ENCODE measurements at places on chromosomes 12 and 14.
A peak's percentile ranks its signal among the peaks of the same experiment; 100 is the strongest.

- DNase-seq: no peak
Observed at GRCh38 chr14:103879570-103880347, 32.4 kb upstream of the PPP1R13B start.

DNA sequence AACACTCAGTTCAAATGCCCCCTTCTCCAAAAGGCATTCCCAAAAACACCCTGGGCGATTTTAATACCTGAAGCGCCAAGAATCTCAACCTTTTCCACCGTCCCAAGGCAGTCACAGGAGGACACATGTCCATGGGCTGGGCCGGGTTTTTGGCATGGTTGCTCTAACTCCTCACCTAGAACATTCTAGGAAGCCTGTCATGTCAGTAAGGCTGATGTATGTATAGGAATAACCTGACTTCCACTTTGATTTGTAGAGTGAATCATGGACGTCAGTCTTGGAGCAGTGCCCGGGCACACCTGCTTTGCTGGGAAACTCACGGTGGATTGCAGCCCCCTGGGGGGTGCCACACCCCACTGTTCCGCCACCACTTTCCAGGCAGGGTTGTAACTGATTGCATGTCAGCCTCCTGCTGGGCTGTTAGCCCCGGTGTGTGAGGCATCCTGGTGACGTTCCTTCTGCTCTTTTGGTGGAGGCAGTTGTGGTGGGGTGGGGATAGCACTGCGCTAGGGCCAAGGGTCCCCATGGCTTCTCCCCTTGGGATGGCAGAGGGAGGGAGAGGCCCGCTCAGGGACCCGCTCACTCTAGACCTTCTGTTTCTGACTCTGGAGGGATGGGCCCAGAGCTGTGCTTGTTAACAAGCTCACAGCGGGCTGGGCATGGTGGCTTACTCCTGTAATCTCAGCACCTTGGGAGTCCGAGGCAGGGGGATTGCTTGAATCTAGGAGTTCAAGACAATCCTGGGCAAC lies 35.2 kb upstream of the FAM181A start:
- DNase-seq: no peak

- DNase-seq: no peak
Observed at GRCh38 chr14:53564870-53565269, 391.8 kb downstream of the BMP4 start.

- no peak for DNase-seq
Observed at GRCh38 chr14:58919217-58919616, 269.2 kb upstream of the DAAM1 start.

GRCh38 chr14:60488175-60488574 lies 2.3 kb upstream of the C14orf39 start:
- no peak for DNase-seq

- DNase-seq: no peak
Observed at GRCh38 chr12:27805238-27805637, 25.2 kb upstream of the MANSC4 start.

GRCh38 chr14:100147181-100147631 lies 12.2 kb downstream of the DEGS2 start:
- no peak for DNase-seq

- no peak for DNase-seq
Observed at GRCh38 chr12:46043972-46044520, 53.7 kb upstream of the SCAF11 start.

- peak; percentile 77 for DNase-seq
Observed at GRCh38 chr12:100163416-100164152, 20.9 kb upstream of the BLTP3B start.

GRCh38 chr14:22847661-22848341 lies 11.4 kb downstream of the MMP14 start:
- no peak for DNase-seq

DNA sequence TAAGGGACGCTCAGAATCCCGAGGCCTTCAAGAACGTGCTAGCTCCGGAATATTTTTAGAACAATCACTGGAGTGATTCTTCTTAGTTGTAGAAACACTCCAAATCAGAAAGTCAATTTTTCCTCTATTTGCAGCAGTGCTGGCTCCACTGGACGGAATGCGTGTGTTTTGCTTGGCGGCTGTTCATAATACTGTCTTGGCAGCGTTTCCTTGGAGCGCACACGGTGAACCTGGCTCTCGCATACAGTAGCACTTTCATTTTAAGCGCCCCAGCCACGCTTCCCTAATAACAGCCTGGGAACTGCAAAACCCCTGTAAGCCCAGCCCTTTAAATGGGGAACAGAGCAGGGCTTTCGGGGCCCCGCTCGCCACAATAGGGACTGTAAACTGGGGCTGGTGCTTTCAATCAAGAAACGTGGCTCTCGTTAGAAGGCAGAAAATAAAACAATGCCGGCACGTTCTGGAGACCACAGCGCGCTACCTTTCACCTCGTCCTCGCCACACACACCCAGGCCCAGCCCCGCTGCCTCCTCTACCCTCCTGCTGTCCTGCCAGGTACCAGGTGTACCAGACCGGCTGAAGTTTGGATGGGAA lies 79.9 kb downstream of the BCL11B start:
- no peak for DNase-seq

DNA sequence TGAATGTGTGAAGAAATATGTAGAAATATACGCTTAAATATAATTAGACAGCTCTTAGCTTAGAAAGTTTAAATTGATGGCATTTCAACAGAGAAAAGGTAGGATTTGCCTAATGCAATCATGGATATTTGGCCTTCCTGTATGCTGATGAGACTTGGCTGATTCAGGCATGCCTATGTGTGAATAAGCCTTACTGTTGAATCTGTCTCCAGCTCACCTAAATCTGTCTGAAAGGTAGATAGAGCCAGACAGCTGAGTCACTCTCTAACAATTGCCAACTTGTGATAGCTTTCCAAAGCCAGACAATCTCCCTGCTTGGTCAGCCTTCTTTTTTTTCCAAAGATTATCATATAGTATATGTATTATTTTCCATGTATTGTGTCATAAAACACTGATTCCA lies 92.8 kb upstream of the FLRT2 start:
- no peak for DNase-seq

- no peak for DNase-seq
Observed at GRCh38 chr12:100267603-100268281, 765 bp downstream of the SCYL2 start.

DNA sequence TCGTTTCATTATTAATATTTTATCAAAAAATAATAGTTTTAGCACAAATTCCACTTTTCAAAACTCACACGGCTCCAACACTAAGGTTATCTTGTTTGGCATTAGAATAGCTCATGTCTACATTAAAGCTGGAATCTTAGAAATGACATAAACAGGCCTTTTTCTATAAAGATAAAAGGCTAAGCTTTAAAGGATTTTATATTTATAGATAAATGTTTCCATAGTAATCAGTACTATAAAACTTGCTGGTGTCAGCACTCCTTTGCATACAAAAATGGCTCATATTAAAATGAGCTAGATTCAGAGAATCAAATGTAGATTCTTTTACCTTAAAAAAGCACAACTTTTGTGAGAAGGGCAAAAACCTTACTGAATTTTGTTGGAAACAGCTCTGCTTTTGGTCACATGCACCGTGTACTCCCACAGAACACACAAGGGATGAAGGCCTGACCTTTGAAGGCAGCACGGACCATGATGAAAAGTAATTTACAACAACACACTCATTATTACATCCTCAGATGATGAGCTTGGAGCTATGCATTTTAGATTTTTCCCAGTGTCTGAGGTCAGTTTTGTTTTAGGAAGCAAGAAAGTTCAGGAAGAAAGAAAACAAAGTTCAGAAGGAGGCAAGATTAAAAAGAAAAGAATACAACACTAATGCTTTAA lies 202.8 kb downstream of the BCAT1 start:
- DNase-seq: no peak

DNA sequence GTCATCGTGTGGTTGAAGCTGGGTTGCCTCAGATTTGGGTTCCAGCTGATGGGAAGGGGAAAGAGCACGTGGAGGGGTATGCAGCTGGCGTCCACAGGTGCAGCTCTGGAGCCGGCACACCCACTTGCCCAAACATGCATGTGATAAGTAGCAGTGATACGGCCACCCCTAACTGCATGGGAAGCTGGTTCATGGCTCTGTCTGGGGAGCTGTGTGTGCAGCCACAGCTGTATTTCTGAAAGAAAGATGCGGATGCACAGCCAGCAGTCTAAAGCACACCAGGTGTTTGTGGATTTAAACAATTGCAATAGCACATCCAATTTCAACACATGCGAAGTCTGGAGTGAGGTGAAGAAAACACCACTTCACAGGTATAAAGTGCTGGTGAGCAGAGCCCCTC lies 181.4 kb downstream of the EFCAB11 start:
- no peak for DNase-seq

DNA sequence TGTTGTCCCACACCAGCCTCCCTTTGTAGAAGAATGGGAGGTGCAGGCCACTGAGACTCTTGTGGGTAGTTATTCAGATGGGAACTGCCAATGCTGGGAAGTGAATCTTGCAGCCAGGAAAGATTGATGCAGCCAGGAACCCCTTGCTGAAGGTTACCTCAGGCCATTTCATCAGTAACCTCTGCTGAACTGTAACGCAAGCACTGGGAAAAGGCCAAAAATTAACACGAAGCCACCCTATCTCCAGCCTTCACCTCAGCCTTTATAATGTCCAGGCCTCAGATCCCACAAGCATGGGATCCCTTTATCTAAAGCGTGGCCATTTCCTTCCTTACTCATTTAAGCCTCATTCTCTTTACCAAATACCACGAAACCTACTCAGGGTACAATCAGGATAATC lies 211.1 kb downstream of the SPTSSA start:
- no peak for DNase-seq

- no peak for DNase-seq
Observed at GRCh38 chr12:38431921-38432320, 115.3 kb downstream of the ALG10B start.

GRCh38 chr12:92608151-92609091 lies 94.4 kb upstream of the PLEKHG7 start:
- no peak for DNase-seq

- no peak for DNase-seq
Observed at GRCh38 chr14:91348845-91349465, 68.7 kb downstream of the CCDC88C start.

DNA sequence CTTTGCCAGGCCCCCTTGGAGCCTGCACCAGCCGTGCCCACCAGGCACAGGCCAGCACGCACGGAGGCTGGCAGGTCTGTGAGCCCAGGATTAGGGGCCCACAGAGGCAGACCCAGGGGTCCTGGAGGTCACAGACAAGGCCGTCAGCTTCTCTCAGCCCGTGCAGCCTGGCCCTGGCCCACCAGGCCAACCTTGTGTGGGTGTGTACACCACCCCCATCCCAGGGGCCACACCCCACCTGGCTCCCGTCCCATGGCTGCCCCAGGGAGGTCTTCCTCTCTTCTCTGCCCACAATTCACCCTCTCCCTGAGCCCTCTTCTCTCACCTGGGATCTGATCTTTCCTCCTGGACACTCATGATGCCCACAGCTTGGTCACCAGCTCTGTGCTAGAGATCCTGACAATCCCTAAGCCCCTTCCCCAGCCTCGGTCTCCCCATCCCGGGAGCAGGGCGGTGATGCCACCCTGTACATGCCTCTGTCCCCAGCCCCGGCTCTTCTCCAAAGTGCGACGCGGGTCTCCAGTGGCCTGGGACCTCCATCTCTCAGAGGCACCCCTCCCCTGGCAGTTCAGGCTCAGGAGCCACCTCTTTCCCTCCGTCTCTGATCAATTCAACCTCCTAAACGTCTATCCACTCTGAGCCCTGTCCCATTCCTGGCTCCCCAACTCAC lies 31.1 kb upstream of the GPR132 start:
- DNase-seq: no peak

DNA sequence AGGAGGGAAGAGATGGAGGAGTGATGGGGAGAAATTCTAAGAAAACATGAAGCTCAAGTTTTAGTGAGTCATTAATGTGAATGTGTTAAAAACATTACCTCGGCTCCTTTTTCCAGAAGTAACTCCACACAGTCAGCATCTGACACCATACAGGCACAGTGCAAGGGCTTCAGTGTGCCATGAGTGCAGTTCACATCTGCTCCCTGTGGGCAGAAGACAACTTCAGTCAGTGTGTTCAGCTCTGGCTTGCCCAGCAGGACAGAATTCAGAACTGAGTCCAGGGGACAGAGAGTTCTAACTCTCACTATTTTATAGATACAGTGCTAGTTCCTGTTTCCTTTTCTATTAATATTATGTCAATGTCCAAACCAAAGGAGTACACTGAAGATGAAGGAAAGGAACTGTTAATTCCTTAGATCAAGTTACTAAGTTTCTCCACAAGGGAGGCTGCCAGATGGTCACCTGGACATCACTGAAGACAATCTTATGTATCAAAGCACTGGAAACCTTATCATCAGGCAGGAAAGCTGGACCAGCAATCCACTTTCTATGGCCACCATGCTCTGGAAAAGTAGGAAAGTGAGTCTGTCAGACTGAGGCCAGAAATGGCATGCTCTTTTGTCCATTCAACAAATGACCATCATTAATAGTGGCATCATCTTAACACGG lies 6.1 kb downstream of the ASB8 start:
- peak; percentile 6 for DNase-seq

DNA sequence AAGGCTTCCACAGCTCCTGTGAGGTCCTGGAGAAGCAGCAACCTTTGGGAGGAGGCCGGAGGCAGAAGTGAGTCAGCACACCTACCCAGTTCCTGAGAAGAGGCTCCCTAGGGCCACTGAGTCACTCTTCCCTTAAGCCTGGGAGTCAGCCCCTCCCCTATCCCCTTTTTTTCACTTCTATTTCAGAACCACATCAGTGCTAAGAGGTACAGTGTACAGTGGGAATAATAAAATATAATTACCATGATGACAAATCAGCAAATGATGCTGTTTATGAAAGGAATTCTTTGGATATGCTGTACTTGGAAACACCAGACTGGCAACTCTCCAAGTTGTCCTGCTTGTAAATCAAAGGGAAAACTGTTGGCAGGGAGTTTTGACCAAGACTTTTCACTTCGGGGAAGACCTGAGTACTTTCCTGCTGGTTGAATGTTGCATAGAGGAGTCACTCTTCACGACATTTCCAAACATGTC lies 7.8 kb upstream of the TBPL2 start:
- DNase-seq: no peak

- no peak for DNase-seq
Observed at GRCh38 chr14:32343926-32344430, 14.9 kb downstream of the AKAP6 start.

All from type B pancreatic cell (in vitro differentiated cells).